ENCODE measurements at places on chromosomes 2 and 18. TPM values are rescaled to one million over a fixed set of nuclear protein-coding genes. Genes with fewer than 3 reads are reported as not detected.

Gene POTEF
- total RNA-seq, result not detected

Gene ITGB6
- not detected for total RNA-seq

Gene EPAS1
- total RNA-seq, result 297 TPM

Gene CNGA3
- 0.43 TPM for total RNA-seq

Gene RAPGEF4
- total RNA-seq, result 1.3 TPM

Gene MBP
- 4.3 TPM for total RNA-seq

All from articular chondrocyte of knee joint (primary cell).